ENCODE measurements at places on chromosomes 3 and 15. TPM values are rescaled to one million over a fixed set of nuclear protein-coding genes. Genes with fewer than 3 reads are reported as not detected.

GRCh38 chr15:52424856-52425431 is 103.7 kb downstream of the MYO5A start:
- H3K4me3 ChIP-seq: no peak overlapping the region
- no peak overlapping the region for H3K27ac ChIP-seq
- H3K36me3 ChIP-seq: no peaks in the 10 kb centered on the region

DNA sequence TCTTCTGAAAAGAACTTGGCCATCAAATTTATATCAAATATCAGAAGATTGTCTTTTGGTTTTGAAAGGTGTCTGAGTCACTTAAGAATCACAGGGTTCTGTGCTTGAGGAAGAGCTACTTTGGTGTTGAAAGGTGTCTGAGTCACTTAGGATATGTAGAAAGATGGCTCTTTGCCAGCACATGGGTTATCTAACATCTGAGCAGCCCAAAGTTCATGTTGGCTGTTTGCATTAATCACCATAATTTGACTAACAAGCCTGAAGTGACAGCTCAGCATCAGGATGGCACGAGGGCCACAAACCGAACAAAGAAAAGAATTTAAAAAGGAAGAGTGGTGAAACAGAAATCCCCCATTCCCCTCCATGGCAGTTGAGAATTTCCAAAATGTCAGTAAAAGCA is 190.5 kb upstream of the CMC1 start:
- no peaks in the 10 kb centered on the region for H3K27me3 ChIP-seq
- H3K36me3 ChIP-seq: no peaks in the 10 kb centered on the region
- H3K27ac ChIP-seq: no peak overlapping the region
- H3K4me3 ChIP-seq: no peak overlapping the region

GRCh38 chr15:25671132-25671531 is 192.0 kb downstream of the ATP10A start:
- no peak overlapping the region for H3K4me3 ChIP-seq
- H3K4me1 ChIP-seq: no peaks in the 10 kb centered on the region
- H3K36me3 ChIP-seq: no peaks in the 10 kb centered on the region
- no peak overlapping the region for H3K27ac ChIP-seq

GRCh38 chr3:112646623-112647022 is 5.7 kb upstream of the CCDC80 start:
- DNase-seq: peak; percentile 72
- H3K36me3 ChIP-seq: no peaks in the 10 kb centered on the region
- H3K4me3 ChIP-seq: peak overlapping the region; percentile 42
- peak overlapping the region; percentile 96 for H3K27ac ChIP-seq
- H3K4me1 ChIP-seq: peaks cover 76% of the 10 kb centered on the region

GRCh38 chr15:69446953-69447352 is 5.7 kb upstream of the RPLP1 start:
- H3K4me1 ChIP-seq: peaks cover 2% of the 10 kb centered on the region
- H3K27ac ChIP-seq: no peak overlapping the region
- no peak for DNase-seq
- no peaks in the 10 kb centered on the region for H3K27me3 ChIP-seq
- no peak overlapping the region for H3K4me3 ChIP-seq

- H3K4me3 ChIP-seq: no peak overlapping the region
- H3K4me1 ChIP-seq: no peaks in the 10 kb centered on the region
- DNase-seq: no peak
- no peak overlapping the region for H3K27ac ChIP-seq
- no peaks in the 10 kb centered on the region for H3K36me3 ChIP-seq
- H3K27me3 ChIP-seq: no peaks in the 10 kb centered on the region
These were observed 296.6 kb downstream of the ZNF621 start for GRCh38 chr3:40821315-40821714.

DNA sequence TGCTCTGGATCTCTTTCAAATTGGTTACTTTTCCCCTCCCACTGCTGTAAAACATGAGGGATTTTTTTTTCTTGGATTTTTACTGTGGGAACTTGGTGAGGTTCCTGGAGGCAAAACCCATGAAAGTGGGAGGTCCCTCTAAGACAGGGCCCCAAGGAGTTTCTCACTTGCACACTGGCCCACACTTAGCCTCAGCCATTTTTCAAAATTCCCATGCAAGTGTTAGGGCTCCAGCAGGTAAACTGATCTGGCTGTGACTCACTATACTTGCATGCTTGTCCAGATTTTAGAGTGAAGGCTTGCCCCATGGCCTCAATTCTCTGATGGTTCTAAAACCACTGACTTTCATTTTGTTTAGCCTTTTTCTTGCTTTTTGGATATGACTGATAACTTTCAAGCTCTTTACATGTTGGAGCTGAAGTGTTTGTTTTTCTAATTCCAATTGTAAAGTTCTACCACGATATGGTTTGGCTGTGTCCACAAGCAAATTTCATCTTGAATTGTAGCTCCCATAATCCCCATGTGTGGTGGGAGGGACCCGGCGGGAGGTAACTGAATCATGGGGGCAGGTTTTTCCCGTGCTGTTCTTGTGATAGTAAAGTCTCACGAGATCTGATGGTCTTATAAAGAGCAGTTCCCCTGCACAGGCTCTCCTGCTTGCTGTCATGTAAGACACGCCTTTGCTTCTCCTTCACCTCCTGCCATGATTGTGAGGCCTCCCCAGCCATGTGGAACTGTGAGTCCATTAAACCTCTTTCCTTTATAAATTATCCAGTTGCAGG is 37.7 kb downstream of the MCCC1 start:
- H3K4me3 ChIP-seq: no peak overlapping the region
- no peak overlapping the region for H3K27ac ChIP-seq
- DNase-seq: no peak

DNA sequence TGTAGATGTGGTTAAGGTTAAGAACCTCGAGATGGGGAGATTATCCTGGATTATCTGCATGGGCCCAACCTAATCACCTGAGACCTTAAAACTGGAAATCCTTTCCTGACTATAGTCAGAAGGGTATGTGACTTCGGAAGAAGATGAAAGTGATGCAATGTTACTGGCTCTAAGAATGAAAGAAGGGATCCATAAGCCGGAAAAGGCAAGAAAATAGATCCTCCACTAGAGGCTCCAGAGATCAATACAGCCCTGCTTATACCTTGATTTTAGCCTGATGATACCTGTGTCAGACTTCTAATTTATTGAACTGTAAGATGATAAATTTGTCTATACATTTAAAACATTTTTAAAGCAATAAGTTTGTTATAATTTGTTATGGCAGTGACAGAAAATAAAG is 21.5 kb upstream of the GASK1A start:
- H3K4me3 ChIP-seq: no peak overlapping the region
- H3K27me3 ChIP-seq: no peaks in the 10 kb centered on the region

DNA sequence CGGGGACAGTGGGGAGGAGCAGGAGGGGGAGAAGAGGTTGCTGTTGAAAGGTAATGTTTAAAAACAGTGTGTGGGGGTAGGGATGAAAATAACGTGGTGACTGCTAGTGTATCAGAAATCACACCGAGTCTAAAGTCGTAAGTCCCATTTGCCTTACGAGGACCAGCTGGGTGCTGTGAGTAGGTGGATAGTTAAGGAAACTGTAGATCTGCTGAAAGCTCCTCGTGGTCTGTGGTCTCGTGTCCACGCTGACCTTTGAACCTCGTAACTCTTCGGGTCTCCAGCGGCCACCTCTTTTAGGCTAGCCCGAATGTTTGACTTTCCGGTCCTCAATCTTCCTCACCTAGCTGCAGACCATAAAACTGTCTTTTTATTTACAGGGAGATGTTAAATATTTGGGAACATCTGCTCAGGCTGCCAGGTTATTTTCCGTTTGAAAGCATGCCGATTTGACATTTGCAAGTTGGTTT is 29.3 kb upstream of the ST3GAL6 start:
- H3K4me3 ChIP-seq: peak overlapping the region; percentile 73
- no peaks in the 10 kb centered on the region for H3K36me3 ChIP-seq
- no peaks in the 10 kb centered on the region for H3K27me3 ChIP-seq
- H3K27ac ChIP-seq: no peak overlapping the region
- H3K4me1 ChIP-seq: peaks cover 27% of the 10 kb centered on the region

- H3K4me1 ChIP-seq: peaks cover 18% of the 10 kb centered on the region
- H3K27me3 ChIP-seq: no peaks in the 10 kb centered on the region
- no peak overlapping the region for H3K27ac ChIP-seq
- DNase-seq: no peak
- H3K36me3 ChIP-seq: no peaks in the 10 kb centered on the region
These were observed 1.4 kb downstream of the XXYLT1 start for GRCh38 chr3:195269375-195270078.

GRCh38 chr15:58568157-58568571 is 136.4 kb downstream of the LIPC start:
- peak; percentile 64 for DNase-seq
- H3K4me3 ChIP-seq: no peak overlapping the region
- H3K4me1 ChIP-seq: peaks cover 10% of the 10 kb centered on the region
- H3K27ac ChIP-seq: peak overlapping the region; percentile 42
- H3K36me3 ChIP-seq: no peaks in the 10 kb centered on the region

- H3K4me1 ChIP-seq: peaks cover 18% of the 10 kb centered on the region
- no peaks in the 10 kb centered on the region for H3K27me3 ChIP-seq
- no peak overlapping the region for H3K4me3 ChIP-seq
- H3K36me3 ChIP-seq: 0 out of 2 replicates have a peak, but pooled peaks cover 3% of the 10 kb centered on the region
- no peak overlapping the region for H3K27ac ChIP-seq
- DNase-seq: no peak
These were observed 9.2 kb downstream of the SLC25A36 start for GRCh38 chr3:140950863-140951262.

DNA sequence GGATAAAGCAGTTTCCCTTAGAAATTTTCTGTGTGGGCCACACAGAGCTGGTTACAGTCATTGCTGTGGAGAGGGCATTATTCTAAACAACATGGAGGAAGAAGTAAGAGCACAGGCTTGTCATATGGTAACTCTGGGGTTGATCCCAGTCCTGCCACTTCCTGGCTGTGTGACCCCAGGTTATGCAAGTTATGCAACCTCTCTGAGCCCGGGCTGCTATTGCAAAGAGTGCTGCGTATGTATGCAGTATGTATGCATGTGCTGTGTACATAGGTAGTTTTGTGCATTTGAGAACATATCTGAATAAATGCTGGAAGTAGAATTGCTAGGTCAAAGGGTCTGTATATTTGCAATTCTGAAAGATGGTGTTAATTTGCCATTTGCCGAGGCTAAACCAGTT is 9.2 kb downstream of the SPSB4 start:
- H3K27me3 ChIP-seq: peaks cover 27% of the 10 kb centered on the region
- DNase-seq: no peak
- H3K4me3 ChIP-seq: no peak overlapping the region
- H3K27ac ChIP-seq: no peak overlapping the region
- H3K4me1 ChIP-seq: no peaks in the 10 kb centered on the region

DNA sequence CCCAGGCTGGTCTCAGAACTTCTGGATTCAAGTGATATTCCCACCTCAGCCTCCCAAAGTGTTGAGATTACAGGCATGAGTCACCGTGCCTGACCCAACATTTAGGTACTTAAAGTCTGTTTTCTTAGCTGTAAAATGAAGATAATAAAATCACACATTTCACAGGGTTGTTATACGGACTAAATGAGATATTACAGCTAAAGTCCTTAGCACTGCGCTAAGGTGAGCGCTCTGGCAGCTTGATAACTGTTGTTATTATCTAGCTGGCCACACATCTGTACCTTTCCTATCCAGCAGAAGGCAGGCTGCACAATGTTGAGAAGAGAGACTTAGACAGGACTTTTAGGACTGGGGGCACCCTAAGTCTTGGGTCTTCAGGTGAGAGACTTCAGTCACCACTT is 2.7 kb upstream of the LIPH start:
- H3K4me3 ChIP-seq: no peak overlapping the region
- peaks cover 75% of the 10 kb centered on the region for H3K4me1 ChIP-seq
- H3K27ac ChIP-seq: peak overlapping the region; percentile 99
- no peaks in the 10 kb centered on the region for H3K36me3 ChIP-seq

DNA sequence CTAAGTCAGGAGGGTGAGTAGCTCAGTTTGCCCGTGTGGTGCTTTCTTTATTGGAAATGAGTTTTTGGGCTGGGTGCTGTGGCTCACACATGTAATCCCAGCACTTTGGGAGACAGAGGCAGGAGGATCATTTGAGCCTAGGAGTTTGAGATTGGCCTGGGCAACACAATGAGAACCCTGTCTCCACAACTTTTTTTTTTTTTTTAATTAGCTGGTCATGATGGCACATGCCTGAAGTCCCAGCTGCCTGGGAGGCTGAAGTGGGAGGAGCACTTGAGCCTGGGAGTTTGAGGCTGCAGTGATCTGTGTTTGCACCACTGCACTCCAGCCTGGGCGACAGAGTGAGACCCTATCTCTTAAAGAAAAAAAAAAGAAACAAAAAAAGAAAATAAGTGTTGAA is 174.9 kb downstream of the NSMCE3 start:
- no peak overlapping the region for H3K4me3 ChIP-seq
- DNase-seq: no peak
- peaks cover 74% of the 10 kb centered on the region for H3K27me3 ChIP-seq

- H3K4me3 ChIP-seq: no peak overlapping the region
- no peak for DNase-seq
- H3K27ac ChIP-seq: no peak overlapping the region
- no peaks in the 10 kb centered on the region for H3K4me1 ChIP-seq
These were observed 54.9 kb downstream of the ANP32A start for GRCh38 chr15:68765602-68766368.

DNA sequence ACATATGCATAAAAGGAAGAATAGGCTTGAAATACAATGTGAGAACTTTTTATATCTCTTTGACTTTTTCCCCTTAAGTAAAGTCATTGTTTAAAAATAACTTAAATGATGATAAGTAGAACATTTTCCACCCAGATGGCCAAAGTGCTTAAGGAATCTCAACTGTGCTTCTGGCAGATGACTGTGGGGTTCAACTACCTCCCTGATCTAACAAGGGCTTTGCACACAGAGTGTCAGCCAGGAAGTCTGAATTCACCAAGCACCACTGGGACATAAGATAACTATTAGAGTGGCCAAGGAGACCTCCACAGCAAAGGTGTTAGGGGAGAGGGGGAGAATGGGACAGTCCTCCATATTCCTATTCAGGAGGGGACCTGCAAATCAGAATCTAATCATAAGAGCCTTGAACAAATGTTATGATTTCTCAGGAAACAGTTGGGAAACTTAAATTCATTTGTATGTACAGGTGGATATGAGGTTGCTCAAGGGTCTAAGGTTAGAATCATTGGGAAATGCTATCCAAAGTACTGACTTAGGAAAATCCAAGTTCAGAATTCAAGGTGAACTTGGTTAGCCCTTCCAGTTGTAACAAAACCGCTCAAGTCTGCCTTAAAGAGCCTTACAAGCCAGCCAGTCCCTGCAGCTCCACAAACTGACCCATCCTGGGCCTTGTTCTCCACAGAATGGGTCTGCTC is at the start of gene FETUB:
Gene FETUB (plus strand): TSS at position 622 of the 695 bp plus-strand sequence. CDS start 62 bp downstream, at position 684.
- no peaks in the 10 kb centered on the region for H3K36me3 ChIP-seq
- H3K27me3 ChIP-seq: no peaks in the 10 kb centered on the region
- H3K4me3 ChIP-seq: no peak within 1 kb of the TSS
- H3K4me1 ChIP-seq: peaks cover 21% of the 10 kb centered on the region
- DNase-seq: no peak

Gene GOLGA6L25
- total RNA-seq: not detected

Gene GAP43
- total RNA-seq: not detected

Gene CCR8
- not detected for total RNA-seq

Gene ZNF445
- total RNA-seq: 20.3 TPM

Gene TRNT1
- total RNA-seq: 21.2 TPM

Gene FBLN2
- 1.8 TPM for total RNA-seq

Gene IL17RB
- total RNA-seq: not detected

Gene ITIH1
- not detected for total RNA-seq

Gene TRANK1
- 12.1 TPM for total RNA-seq
